CD4-positive, CD25-positive, alpha-beta regulatory T cell (primary cell): ENCODE measurements at places on chromosomes 3 and 15.

GRCh38 chr3:110528305-110529121 lies 543.1 kb upstream of the NECTIN3 start:
- no peak for DNase-seq

DNA sequence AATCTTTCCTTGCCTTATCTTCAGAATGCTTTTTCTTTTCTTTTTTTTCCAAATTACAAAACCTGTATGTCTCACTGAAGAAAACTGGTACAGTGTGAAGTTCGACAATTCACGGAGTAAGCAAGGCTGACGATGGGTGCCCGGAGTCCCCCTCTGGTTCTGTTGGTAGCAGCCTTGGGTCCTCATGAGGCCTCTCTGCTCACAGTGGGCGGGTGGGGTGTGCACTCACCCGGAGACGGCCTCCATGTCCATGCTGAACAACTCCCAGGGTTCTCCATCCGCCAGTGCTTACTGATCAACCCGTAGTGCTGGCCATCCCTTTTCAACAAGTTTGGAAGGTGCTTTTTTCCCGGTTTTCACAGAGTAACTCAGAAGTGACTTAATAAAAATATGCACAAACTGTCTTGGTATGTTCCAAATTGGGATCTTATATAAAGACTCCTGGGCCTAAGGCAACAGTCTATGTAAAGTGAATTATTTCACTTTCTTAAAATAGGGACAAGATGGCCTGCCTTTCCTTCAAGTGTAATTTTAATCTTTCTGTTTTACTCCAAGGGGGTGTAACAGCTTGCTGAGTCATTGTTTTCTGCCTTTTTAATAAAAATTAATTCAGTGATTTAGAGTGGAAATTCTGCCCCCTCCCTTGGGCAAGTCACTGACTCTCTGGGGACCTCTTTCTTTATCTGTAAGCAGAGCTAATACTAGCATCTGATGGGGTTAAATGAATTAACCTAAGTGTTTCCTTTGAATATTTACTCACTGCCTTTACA lies 23.7 kb downstream of the LRRK1 start:
- DNase-seq, result no peak

GRCh38 chr3:108780235-108780634 lies 23.0 kb upstream of the RETNLB start:
- no peak for DNase-seq

- no peak for DNase-seq
Measured at GRCh38 chr15:55884223-55884622, 109.2 kb downstream of the NEDD4 start.
